ENCODE measurements at places on chromosomes 16 and 17.

DNA sequence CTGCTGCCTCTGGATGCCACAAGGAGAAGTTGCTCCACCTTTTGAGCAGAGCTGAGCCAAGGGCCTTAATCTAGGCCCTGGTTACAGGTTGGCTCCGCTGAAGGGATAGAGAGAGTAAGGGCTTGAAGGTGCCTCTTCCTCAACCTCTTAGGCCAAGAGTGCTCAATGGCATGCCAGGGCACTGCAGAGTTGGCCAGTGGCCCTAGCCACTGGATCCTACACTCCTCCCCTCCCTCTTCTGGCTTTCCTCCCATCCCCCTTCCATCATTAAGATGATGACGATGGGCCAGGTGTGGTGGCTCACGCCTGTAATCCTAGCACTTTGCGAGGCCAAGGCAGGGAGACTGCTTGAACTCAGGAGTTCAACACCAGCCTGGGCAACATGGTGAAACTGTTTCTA, 50.5 kb downstream of the MYO18A start:
- DNase-seq, result peak; percentile 19

DNA sequence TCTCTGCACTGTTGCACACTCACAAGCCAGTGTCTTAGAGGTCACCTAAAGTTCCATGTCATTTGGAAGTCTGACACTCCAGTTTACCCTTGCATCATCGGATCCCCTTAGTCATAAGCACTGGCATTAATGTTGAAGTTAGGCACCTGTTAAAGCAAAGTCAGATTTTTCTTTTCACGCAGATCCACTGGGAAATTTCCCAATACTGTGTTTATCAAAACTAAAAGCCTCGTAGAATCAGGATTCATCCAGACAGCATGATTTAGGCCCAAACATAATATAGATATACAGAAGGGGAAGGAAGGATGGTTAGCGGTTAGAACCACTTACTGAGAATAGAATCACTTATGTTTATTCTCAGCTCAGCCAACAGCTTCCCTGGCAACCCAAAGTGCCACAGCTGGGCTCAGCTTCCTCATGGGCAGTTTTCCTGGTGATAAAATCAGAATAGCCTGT, 30.1 kb upstream of the HAPSTR1 start:
- no peak for DNase-seq

DNA sequence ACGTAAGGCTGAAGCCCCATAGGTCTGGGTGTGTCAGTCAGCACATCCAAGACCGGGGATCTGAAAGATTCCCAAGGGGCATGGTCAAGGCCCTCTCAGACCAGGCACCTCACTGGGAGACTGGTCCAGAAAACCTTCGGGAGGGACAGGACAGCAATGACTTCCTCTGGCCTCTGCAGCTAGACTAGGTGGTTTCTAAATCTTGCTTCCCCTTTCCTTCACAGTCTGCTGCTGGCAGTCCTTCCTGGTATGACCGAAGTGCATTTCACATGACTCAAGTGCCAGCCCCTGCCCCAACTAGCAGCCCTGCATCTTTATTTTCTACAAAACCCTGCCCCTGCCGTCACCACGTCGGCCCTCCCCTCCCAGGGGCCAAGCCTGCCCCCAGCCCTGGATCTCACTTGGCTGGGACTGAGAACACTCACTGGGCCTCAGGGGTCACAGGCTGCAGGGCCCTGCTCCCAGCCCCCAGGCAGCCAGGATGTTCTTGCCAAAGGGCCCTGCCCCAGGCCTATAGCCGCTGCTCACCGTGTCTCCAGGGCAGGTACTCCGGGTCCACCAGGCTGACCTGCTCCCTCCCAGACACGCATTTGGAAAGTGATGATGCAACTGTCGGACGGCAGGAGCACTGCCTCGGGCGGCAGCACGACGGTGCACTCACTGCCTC, 18.3 kb downstream of the POLR3K start:
- no peak for DNase-seq

DNA sequence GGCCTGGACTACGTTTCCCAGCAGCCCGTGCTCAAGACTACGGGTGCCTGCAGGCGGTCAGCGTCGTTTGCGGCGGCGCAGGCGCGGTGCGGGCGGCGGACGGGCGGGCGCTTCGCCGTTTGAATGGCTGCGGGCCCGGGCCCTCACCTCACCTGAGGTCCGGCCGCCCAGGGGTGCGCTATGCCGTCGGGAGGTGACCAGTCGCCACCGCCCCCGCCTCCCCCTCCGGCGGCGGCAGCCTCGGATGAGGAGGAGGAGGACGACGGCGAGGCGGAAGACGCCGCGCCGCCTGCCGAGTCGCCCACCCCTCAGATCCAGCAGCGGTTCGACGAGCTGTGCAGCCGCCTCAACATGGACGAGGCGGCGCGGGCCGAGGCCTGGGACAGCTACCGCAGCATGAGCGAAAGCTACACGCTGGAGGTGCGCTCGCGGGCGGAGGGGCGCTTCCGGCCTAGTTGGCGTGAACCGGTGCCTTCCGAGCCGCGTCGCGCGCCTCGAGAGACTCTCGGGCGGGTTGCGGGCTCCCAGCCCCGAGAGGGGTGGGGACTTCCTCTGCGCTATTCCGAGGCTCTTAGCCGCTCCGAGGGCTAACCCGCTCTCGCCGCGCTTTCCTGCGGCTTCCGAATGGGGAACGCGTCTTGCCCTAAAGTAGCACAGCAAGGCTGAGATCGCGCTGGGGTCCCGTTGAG, at the start of gene RBL2:
Gene RBL2 (plus strand): TSS at position 95 of the 689 bp plus-strand sequence. CDS start 86 bp downstream, at position 181.
- peak; percentile 15 for DNase-seq

- DNase-seq, result no peak
These were observed 4.5 kb downstream of the ZNF469 start for GRCh38 chr16:88387180-88387765.

GRCh38 chr17:40073454-40074174, 10.8 kb downstream of the THRA start:
- DNase-seq, result no peak

Data from DMS79 (cell line).